GM12864 (cell line): ENCODE measurements at places on chromosomes 11 and 22.

DNA sequence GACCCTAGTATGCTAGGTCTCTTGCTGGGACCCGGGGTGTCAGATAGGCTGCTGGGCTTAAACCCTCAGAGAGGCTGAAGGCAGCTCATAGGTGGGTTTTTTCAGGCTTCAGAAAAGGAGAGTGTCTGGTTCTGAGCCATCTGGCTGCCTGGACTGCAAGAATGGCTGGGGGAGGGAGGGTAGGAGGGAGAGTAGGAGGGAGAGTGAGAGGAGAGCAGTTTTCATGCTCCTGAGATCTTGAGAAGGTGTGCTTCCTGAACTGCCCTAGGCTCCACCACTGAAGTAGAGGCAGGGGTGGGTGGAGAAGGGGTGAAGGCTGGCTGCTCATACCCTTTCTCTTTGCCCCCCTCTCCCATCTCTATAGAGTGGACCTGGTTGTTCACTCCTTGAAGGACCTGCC lies 4.6 kb downstream of the HMBS start:
- DNase-seq = no peak

DNA sequence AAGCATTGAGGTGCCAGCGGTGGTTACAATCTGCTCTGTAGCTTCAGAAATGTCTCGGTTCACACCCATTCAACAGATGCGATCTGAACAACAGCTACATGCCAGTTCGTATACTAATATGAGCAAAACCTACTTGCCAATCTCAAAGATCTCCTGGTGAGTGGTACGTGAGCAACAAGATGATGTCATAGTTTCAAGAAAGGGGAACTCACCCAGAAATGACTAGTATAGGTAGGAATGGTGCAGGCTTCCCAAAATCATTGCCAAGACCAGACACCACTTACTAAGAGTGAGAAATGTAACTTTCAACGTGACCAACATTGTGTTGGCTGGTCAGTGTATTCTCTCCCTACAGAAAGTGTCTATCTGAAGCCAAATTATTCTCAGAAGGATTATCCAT lies 31.1 kb downstream of the OR6Q1 start:
- no peak for DNase-seq

DNA sequence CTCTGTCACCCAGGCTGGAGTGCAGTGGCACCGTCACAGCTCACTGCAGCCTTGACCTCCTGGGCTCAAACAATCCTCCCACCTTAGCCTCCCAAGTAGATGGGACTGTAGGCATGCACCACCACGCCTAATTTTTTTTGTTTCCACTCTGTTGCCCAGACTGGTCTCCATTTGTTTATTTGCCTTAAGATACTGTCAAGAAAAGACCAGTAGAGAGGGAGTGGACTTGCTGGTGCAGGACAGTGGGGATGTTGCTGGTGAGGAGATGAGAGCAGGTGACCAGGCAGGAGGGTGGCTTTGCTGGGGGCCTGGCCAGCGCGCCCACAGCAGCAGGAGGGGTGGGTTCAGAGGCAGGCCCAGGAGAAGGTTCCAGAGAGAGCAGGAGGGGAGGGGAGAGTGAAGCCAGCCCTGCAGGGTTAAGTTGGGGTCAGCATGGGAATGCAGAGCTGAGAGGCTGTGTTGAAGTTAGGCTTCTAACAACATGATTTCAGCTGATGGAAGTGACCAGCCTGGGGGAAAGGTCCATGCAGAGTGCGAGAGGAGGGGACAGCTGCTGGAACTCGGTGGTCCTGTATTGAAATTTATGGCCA lies 35.8 kb downstream of the NADSYN1 start:
- DNase-seq = no peak

GRCh38 chr22:19397734-19398104 lies 33.8 kb downstream of the HIRA start:
- no peak for DNase-seq

GRCh38 chr22:39649500-39650089 lies 79.0 kb downstream of the CACNA1I start:
- no peak for DNase-seq

DNA sequence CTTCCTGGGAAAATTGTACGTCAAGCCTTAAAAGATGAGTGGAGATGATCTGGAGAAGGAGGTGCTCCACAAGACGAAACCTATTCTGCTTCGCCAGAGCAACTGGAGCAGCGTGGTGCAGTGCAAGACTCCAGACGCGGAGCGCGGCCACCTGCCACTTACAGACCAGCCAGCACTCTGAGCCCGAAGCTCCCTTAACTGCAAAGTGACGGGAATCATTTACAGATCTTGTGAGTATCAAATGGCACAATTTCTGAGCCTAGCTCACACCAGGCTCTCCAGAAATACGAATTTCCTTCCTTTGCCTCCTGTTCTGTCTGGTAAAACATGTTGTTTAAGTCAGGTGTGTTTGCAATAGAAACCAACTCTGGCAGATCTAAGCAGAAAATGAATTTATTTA lies 369.3 kb downstream of the CADM1 start:
- DNase-seq = no peak

GRCh38 chr11:96464700-96465307 lies 75.0 kb downstream of the JRKL start:
- peak; percentile 24 for DNase-seq

GRCh38 chr11:26011474-26011873 lies 320.5 kb upstream of the ANO3 start:
- DNase-seq = no peak

GRCh38 chr11:134557571-134558257 lies 145.7 kb upstream of the B3GAT1 start:
- no peak for DNase-seq

DNA sequence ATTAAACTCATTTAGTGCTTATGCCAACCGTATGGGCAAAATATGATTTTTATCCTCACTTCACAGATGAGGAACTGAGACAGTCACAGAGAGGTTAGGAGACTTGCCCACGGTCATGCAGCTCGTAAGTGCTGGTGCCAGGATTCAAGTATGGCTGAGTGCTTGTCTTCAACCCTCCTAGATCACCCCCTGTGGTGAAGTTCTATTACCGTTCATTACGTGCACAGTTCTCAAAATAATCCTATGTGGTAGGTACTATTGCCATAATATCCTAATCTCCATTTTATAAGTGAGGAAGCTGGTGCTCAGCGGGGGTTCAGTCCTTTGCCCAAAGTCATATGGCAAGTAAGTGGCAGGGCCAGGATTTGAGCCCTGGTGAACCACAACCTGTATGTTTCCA lies 1.5 kb downstream of the MIEF1 start:
- DNase-seq = no peak

DNA sequence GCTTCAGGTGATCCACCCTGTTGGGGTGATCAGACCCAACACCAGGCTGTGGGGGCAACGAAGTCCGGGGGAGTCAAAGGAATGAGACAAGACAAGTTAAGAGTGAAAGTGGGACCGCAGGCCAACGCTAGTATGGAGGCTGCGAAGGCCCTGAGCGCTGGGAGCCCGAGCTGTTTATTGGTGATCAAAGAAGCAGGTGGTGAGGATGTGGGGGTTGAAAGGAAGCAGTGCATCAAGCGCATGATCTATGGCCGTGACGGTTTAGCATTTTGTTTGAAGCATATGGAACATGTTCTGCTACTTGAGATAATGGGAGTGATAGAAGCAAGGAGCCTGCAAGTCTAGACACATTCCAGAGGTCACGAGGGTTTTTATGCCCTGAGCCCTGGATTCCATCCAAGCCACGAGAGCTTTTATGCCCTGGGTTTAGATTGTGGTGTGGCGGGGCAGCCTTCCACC lies 49.5 kb downstream of the MCHR1 start:
- DNase-seq = no peak

DNA sequence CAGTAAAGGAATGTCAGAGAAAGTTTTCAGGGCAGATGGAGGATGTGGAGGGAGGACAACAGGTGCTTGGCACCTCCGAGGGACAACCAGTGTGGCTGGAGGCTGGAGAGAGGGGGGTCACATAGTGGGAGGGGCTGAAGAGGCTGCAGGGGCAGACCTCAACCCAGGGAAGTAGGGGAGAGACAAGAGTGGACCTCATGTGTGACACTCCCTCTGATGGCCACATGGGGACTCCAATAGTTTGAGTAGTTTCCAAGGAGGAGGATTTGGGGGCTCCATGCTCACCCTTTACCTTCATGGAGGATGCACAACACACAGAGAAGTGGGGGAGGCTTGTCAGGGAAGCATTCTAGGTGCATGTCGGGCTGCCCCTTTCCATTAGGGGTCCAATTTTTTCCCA lies 35.1 kb upstream of the ASPHD2 start:
- DNase-seq = no peak

DNA sequence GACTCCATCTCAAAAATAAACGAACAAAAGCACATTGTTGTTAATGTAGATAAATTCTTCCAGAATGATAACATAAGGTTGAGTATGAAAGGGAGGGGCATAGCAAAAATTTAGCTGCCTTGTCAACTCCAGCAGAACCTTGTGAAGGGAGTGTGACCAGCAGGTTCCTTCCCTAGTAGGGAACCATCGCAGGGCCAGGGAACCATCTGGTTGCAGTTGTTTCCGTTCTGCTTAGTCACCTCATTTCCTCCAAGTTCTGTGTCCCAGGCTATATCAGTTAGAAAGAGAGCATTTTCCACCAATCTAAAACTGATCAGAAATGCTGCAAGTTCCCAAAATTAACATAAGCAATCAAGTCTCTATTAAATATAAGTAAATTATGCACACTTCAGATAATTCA lies 126.7 kb upstream of the BLID start:
- DNase-seq = no peak

DNA sequence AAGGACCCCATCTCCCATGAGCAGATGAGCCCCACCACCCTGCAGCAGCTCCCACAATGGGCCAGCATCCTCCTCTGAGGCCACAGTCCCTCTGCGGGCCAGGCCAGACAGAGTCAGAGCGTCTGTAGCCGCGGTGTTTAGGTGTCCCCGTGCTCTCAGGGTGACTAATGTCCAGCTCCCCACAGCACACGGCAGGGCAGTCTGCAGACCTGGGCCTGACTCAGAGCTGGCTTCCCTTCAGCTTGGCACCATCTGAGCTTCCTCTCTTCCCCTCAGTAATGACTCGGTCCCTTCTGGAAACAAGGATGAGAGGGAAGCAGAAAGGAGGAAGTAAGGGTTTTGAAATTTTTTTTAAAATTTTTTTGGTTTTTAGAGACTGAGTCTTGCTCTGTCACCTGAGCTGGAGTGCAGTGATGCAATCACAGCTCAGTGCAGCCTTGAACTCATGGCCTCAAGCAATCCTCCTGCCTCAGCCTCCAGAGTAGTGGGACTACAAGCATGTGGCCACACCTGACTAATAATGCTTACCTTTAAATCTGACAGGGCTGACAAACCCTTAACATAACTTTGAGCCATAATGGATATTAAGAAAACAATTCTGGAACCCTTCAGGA lies 28.5 kb downstream of the LRRC74B start:
- no peak for DNase-seq

DNA sequence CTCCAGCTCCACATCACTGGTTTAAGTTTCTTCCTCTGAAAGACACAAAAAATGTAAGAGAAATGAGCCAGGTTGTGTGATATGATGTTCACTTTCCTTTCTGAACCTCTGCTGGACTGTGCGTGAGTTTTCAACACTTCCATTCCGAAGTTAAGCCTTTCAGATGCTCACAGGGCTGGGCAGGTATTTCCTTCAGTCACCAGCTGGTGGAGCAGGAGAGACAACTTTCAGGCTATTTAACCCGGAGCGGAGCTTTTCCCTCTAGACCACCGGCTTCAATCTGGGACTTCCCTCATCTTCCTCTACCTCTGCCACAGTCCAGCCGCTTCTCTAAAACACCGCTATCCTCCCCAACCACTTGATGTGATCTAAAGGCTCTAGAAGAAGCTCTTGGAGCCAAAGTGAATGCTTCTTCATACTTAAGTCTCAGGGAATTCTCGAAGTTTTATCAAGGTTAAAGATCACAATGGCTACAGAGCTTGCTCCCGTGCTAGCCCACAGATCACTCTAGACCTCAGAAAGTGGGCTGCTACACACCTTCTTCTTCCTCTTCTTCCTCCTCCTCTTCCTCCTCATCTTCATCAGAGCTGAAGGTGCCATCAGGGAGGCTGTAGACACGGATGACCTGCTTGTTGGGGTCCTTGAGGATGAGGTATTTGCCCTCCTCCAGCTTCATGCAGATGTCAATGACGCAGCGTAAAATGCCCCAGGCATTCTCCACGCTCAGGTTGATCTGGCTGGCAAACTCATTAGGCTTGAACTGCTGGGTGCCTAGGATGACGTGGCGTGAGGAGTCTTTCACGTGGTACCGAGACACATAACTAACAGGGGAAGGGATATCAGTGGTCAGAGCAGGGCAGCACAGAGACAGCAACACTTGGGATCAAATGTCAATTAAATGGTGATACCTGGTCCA lies 4.4 kb upstream of the FOXRED2 start:
- DNase-seq = no peak

DNA sequence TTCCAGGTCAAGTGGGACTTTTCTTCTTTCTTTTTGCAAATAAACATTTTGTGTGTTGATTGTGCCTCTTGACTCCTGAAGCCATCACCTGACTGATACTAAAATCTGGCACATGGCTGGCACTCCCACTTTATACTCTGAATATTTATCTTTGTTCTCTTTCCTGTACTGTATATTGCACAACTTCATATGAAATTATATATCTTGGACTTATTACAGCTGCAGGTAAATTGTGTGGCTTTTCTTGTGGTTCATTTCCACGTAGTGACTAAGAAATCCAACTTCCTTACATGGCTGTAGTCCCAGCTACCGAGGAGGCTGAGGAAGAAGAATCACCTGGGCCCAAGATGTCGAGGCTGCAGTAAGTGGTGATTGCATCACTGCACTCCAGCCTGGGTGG lies 23.7 kb upstream of the OR5B12 start:
- no peak for DNase-seq

- DNase-seq = no peak
Measured at GRCh38 chr11:12599408-12600143, 74.6 kb upstream of the TEAD1 start.

DNA sequence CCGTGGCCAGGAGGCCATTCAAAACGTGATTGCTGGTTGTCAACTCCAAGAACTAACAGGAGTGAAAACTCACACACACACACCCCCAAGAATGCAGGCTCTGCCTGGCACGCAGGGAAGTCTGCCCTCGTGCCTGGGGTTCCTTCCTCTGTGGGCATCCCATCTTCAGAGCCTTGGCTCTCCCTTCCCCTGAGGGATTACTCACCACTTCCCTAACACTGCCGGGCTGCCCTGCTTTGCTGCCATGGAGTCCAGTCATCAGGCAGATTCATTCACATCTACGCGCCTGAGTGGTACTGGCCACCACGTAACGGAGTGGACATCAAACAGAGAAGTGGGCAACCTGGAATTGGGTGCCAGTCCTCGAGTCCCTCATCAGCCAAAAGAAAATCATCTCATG lies 120.7 kb upstream of the TMEM45B start:
- no peak for DNase-seq

DNA sequence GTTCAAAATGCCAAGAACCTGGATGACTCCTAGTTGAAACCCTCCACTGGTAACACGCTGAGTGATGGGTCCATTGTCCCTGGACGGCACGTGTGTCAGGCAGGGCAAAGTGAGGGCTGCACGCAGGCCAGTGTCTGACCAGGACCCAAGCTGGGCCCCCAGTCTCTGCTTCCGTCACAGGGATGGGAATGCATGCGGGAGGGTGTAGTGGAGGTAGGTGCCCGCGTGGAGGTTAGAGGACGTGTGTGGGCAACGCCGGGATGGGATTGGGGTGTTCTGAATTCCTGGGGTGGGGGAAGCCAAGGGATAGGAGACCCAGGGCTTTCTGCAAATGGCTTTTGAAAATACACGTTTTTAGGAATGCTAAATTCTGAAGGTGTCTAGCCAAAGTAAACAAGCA lies 943.3 kb downstream of the BRD1 start:
- DNase-seq = no peak
